Esophagus mucosa (tissue), 1 donor: ENCODE measurements at places on chromosomes 1 and 21.

DNA sequence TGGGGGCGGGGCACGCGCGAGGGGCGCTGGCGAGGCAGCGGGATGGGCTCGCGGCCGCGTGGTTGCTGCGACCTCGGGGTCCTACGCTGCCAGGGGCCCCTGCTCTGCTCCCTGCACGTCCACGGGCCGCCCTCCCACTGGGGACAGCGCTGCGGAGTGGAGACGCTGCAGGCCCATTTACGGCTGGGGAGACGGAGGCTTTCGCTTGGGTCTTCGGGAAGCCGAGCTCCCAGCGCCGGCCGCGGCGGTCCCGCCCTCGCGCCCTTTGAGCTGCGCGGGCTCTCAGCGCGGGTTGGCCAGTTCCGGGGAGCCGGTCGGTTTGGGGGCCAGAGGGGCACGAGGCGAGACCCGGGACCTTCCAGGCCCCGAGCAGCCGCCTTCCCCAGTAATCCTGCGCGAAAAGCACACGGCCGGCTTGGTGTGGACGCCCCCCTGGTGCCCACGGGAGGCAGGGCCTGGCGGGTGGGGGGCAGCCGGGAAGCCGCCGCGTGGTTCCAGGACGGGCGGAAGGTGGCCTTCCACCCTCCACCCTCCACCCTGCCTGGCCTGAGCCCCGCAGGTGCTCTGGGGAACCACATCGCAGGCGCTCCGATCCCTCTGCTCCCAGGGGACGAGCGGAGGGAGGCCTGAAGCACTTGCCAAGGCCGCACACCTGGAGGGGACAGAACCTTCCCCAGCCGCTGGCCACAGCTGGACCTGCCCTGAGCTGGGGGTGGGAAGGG is 570 bp upstream of the PEX10 start:
- peak; percentile 0 for ATAC-seq

DNA sequence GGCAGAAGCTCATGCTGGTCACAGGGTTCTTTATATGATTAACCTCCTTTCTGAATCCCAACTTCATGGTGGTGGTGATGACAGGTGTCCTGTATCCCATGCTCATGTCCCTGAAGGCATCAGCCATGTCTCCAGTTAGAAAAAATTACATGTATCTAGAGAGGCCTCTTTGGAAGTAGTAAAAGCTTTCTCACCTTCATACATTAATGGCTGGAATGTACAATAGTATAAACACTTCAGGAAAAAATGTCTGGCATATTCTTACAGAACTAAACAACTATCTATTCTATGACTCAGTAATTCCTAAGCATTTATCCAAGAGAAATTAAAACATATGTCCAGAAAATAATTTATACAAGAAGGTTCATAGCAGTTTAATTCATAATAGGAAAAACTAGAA is 34.0 kb downstream of the ADAM30 start:
- no peak for ATAC-seq

GRCh38 chr1:203342192-203342940 is 8.6 kb downstream of the FMOD start:
- peak; percentile 64 for ATAC-seq

- peak; percentile 43 for ATAC-seq
These were observed 116.3 kb downstream of the EPHB2 start for GRCh38 chr1:22826604-22827580.

GRCh38 chr1:68975212-68975933 is 478.5 kb upstream of the DEPDC1 start:
- no peak for ATAC-seq

- no peak for ATAC-seq
These were observed 672.8 kb downstream of the PTPRC start for GRCh38 chr1:199311478-199312262.

- ATAC-seq: no peak
These were observed 99.1 kb upstream of the ARTN start for GRCh38 chr1:43834280-43835081.
